ENCODE measurements at places on chromosomes 13 and 19.

GRCh38 chr13:30415430-30416030, 6.8 kb upstream of the UBE2L5 start:
- no peak for DNase-seq

GRCh38 chr19:15249972-15250639, 17.9 kb upstream of the EPHX3 start:
- DNase-seq = no peak

GRCh38 chr13:33285420-33286124, at the start of gene STARD13:
Gene STARD13, minus strand, starts transcription at chr13:33285755. Its CDS starts 117 bp downstream, at chr13:33285638.
- DNase-seq = no peak

DNA sequence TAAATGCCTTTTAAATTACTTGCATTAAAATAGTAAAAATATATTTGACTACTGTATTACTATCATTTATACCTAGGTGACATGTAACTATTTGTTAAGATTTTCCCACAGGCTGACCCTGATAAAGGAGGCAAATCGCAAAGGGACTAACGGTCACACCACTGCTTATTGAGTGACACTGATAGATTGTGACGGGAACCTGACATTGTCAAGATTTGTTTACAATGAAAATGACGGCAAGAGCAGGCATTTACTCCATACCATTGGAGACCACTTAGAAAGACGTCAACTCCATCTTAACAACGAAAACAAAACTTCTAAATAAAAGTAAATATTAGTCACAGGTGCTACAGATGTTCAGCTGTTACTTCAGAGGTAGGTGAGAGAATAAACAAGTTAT, 289.0 kb downstream of the DACH1 start:
- no peak for DNase-seq

GRCh38 chr19:679418-680286, 3.5 kb downstream of the FSTL3 start:
- DNase-seq = no peak

- DNase-seq = no peak
Measured at GRCh38 chr13:92175330-92175729, 776.9 kb downstream of the GPC5 start.

DNA sequence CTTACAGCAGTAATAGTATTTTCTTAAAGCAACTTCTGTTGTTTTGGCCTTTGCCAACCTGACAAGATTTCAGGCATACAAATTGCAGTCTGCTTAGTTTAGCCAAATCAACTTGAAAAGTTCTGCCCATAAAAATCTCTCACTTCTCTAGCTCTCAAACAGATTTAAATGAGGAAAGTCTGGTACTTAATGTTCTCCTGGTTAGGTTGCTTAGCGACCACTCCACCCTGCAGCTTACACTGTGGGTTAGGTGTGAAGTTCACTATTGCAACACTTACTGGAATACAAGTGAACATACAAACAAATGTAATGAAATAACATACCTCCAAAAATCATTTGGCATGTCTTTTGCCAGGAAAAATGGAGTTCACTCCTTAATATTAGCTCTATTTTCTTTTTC, 178.7 kb upstream of the PCDH9 start:
- DNase-seq = no peak

- no peak for DNase-seq
Measured at GRCh38 chr19:45103156-45103507, 10.2 kb downstream of the PPP1R37 start.

DNA sequence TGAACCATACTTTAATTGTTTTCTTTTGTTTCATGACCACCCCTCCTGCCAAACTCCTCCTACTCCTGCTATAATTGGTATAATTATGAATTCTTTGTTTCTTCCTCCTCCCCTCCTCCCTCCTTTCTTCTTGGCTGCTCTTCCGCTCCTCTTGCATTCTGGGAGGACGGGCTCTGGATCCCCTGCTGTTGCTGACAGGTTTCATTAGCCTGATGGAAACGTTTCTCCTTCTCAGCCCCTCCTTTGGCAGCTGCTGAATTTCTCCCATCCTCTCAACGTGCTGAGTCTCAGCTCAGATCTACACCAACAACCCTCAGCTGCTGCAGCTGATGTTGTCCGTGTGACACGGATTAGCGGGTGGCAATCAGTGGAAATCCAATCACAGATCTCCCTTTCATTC, 97.1 kb upstream of the UBAC2 start:
- no peak for DNase-seq

- DNase-seq = no peak
Measured at GRCh38 chr19:49154279-49154678, 917 bp downstream of the HRC start.

DNA sequence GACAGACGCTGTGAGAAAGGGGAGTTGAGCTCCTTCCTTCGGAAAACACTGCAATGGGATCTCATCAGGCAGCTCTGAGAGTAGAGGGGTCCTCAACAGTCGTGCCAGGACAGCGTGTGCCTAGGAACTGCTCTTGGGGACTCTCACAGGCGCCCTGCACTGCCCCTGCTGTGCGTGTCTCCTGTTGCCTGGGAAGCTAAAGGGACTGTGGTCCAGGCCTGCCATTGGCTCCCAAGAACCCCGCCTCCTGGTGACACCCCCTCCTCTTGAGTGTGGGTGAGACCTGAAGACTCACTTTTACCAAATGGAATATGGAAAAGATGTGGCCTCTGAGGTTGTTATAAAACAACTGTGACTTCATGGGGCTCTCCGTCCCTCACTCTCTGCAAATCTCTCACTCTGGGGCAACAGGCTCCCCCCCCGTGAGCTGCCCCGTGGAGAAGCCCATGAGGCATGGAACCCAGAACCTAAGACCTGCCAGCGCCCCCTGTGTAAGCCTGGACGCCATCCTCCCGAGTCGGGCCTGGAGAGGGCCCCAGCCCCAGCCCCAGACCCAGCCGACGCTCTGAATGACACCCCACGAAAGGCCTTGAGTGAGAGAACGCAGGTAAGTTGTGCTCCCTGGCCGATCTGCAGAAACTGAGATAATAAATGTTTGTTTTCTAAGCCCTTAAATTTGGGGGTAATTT, 302.7 kb downstream of the FGF9 start:
- DNase-seq = no peak

DNA sequence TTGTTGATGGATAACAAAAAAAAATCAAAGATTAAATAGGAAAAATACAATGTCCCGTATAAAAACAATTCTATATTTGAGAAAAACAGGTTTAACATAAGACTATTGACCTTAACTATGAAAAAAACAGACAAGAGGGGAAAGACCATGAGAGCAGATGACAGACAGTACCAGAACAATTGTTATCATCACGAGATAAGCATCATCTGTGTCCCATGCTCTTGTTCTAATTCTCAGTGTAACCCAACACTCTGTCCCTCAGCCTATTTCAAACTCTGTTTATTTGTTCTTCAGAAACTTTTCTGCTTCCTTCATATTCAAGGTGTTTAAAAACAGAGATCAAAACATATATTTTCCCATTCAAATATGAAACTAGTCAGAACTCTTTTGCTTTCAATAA, 216.4 kb downstream of the PCDH9 start:
- no peak for DNase-seq

DNA sequence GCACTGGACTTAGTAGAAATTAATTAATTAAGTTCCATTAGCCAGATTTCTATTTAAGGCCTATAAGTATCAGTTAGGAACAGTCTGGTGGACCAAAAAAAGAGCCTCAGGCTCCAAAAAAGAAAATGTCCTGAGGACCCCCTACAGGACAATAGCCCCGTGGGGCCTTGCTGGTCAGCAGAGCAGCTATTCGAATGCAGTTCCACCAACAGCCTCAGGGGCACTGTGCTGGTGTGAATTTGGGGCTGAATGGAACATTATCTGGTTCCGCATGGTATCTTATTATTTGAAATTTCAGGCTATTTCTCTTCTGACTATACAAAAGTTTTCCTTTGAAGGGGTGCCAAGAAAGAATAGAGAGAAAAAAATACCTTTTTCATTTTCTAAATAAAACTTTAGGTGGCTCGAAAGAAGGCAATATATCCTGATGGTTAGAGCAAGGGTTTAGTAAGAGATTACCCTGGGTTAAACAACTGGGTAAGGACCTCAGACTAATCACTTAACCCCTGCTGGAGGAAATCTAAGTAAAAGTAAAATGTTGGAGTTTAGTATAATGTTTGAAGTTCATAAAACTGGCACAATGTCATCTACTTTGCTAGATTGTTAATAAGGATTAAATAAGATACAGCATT, 147.2 kb downstream of the MIPEP start:
- no peak for DNase-seq

DNA sequence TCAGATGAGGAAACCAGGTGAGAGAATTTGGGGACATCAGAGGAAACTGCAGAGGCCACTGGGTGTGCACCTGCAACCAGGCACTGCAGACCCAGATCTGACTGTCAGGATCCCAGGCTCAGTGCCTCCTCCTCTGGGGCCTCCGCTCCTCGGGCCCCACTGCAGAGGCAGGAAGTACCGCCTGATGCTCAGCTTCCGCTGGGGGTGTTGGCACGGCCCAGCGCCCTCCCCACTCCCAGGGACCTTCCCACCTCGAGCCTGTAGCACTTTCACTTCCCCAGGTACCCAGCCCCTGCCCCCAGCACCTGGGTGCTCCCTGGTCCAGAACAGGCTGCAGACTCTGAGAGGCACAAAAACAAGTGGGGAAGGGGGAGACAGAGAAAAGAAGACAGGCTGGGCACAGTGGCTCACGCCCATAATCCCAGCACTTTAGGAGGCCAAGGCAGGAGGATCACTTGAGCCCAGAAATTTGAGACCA, 1.4 kb upstream of the CD37 start:
- DNase-seq = peak; percentile 51

GRCh38 chr19:49338691-49339300, 3.6 kb downstream of the CD37 start:
- DNase-seq = no peak

GRCh38 chr19:19381007-19381926, 24.2 kb upstream of the GATAD2A start:
- no peak for DNase-seq

- DNase-seq = no peak
Measured at GRCh38 chr19:11204943-11205349, 7.6 kb upstream of the KANK2 start.

GRCh38 chr13:38141792-38142191, 207.9 kb upstream of the UFM1 start:
- no peak for DNase-seq

DNA sequence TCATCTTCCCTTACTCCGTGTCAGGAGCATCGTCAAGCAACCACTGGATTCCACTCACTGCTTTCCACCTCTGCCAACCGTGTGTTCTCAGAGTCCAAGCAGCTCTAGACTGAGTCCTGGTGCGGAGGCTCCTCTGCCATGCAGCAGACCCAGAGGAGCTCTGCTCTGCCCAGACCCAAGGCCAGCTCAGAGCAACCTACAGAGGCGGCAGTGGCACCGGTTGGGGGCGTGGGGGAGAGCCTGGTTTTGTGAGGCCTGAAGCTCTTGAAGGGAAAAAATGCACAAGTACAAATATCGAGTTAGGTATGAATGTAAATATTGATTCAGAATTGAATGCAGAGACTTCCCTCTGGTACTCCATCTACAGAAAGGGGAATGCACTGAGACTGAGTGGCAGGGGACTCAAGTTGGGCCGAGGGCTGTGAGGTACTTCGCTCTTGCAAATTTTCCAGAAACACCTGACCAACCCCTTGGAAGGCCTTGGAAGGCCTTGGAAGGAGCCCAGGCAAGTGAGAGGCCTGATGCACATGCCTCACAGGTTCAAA, 46.7 kb downstream of the GJA3 start:
- no peak for DNase-seq

- DNase-seq = no peak
Measured at GRCh38 chr13:36696410-36697010, 22.7 kb downstream of the SERTM1 start.

DNA sequence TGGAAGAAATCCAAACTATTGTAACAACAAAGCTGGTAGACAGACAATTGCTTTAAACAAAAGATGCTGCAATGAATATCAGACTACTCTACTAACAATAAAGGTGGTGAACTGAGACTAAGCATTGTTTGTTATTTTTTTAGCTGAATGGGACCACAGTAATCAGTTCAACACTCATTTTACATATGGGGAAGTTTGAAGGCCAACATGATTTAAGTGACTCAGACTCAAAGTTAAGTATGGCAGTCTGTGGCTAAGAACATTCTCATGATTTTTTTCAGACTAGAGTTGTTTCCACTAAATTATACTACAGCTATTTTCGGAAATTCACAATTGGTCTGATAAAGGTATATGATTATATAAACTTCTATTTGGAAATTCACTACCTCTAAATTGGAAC, 10.4 kb downstream of the EXOSC8 start:
- DNase-seq = no peak

GRCh38 chr19:32427536-32427935, 22.0 kb downstream of the DPY19L3 start:
- DNase-seq = no peak

DNA sequence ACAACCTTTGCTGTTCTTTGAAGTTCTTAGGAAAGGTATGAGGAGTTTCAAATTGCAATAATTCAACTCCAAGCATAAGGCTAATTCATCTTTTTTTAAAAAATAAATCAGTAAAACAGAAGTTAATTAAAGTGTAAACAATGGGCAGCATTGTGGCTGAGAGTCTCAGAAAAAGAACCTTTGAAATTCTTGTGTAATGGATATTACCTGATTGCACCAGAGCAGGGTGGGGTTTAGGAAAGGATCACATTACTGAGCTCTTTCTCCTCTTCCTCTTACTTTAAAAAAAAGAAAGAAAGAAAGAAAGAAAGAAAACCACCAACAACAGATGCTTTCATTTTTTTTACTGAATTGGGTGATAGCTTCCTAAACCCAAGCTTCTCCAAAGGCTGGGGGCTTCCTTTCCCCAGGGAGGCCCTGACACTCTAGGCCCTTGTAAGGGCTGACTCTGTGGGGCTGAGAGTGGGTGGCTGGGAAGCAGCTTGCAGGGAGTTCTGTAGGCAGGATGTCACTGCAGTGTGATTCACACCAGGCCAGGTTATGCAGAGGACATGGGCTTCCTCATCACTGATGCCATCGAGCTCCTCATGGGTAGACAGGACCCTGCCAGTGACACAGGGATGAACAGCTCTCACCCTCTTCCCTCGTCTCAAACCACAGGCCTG, 564.5 kb downstream of the FGF9 start:
- no peak for DNase-seq

GRCh38 chr13:73870970-73871935, 263.0 kb downstream of the KLF12 start:
- no peak for DNase-seq

All from activated CD8-positive, alpha-beta memory T cell treated with anti-CD3 and anti-CD28 coated beads for 1 hour (primary cell).